ENCODE measurements at places on chromosomes 6 and 20.

GRCh38 chr6:56667336-56667735 is 24.6 kb upstream of the DST start:
- DNase-seq: no peak

GRCh38 chr6:147509891-147510290 is 1.4 kb downstream of the SAMD5 start:
- no peak for DNase-seq

DNA sequence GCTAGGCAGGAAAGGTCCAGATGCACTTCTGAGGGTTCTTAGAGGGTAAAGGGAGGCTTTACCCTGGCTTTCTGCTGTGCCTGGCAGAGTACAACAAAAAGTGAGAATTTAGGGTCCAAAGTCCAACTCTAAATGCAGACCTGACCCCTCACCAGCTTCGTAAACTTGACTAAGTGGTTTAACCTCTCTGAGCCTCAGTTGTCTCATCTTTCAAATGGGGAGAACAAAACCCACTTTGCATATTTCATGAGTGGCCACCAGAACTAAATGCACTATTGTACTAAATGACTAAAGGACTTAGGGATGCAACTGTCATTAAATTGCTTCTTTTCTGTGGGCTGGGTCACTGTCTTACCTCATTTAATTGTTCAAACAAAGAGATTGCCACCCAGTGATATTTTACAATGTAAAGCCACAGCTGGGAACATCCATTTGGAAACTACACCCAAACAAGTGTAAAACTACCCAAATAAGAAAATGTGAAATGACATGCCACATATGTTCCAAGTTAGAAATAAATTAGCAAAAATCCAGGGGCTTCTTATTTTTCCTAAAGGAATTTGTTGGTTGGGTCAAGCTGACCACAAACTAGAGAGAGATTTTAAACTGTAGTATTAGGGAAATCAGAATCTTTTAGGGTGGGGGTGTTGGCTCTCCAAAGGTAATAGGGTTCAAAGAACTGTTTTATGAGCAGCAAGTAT is 48.3 kb upstream of the RIN2 start:
- DNase-seq: no peak

DNA sequence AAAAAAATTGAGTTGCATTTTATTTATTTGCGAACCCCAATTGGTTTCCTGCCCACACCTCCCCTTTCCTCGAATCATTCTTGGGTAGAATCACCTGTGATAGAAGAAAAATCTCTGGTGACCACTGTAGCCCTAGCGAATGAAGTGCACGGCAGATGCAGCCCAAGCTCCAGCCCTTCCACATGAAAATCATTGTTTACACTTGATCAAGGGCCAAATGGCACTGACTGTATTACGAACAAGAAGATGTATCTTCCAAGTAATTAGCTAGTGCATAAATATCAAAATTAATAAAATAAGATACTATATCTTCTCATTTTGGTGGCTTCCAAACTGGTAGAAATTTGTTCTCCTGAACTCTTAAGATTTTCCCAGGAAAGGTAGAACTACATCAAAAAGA is 93.4 kb upstream of the ARID1B start:
- no peak for DNase-seq

DNA sequence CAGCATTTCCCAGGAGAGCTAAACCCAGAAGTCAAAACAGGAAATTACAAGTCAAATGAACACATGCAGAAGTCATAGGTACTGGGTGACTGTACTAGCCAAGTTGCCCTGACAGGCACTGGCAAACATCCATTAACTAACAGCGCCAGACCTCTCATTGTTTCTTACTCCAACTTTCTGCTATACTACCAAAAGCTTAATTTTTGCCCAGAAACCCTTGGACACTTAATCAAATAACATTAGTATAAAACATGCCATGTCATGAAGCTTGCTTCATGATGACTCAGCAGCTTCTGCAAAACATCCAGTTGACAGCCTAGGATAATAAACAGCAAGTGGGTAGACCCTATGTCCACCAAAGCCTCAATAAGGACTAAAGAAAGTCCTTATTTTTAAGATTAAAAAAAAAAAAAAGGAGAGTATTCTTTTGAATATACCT is 3.5 kb downstream of the NUP153 start:
- DNase-seq: peak; percentile 64

DNA sequence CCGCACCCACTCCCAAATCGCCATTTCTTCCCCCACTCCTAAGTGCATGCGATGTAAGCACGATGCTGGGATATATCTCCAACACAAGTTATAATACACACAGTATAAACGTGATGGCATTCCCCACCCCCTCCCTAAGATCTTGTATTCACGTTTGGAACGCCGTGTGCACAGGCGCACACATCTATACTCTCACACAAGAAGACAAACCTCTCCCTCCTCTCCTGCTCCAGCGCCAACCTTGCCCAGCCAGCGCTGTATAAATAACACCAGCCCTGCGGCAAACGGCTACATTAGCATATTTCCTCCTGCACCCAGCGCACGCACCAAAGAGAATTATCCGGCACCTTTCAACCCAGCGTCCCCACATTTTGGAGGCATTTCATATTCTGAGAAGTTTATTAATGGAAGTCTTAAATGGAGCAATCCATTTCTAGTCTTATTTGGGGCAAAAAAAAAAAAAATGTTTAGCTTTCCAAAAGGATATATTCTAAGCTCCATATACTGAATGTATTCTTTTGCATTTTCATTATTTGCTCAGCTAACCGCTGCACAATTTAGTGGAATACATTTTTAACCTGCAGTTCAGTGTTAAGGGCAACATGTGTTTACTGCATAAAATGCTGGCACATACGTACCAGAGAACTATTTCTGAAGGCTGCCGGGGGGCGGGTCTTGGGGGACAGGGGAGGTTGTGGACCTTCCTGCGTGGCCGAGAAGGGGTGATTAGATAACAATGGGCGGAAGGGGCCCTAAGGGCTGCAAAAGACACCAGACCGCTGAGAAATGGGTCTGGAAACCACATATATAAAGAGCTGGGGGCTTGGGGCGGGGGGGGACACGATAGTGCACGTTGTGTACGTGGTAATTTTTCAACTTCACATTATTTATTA is 1.1 kb upstream of the SLC22A23 start:
- no peak for DNase-seq

- DNase-seq: no peak
These were observed 39.2 kb downstream of the CYP24A1 start for GRCh38 chr20:54134445-54135220.

- DNase-seq: no peak
These were observed 54.5 kb downstream of the DZANK1 start for GRCh38 chr20:18412221-18412901.

DNA sequence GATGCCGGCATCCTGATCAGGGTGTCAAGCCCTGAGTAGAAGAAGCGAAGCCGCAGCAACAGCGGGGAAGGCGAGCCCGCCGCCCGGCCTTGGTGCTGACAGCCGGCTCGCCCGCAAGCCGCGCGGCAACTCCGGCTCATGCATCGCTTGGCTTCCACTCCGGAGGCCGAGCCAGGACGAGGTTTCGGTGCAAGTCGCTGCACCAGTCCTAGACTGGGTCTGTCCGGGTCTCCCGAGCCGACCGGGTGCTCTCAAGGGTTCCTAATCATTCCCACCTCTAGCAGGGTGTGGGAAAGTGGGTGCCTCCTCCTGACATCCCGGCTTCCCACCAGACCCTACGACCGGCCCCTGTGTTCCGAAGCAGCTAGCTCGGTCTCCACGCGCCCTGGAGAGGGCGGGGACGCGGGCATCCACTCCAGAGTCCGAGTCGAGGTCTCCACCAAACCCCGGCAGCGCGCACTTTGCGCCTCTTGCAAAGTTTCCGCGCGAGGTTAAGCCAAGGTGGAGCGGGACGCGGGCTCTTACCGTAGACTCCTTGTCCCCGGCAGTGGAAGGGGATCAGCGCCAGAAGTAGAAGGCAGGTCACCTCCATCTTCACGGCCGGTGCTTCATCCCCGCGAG is 1.4 kb downstream of the MDGA1 start:
- peak; percentile 57 for DNase-seq

DNA sequence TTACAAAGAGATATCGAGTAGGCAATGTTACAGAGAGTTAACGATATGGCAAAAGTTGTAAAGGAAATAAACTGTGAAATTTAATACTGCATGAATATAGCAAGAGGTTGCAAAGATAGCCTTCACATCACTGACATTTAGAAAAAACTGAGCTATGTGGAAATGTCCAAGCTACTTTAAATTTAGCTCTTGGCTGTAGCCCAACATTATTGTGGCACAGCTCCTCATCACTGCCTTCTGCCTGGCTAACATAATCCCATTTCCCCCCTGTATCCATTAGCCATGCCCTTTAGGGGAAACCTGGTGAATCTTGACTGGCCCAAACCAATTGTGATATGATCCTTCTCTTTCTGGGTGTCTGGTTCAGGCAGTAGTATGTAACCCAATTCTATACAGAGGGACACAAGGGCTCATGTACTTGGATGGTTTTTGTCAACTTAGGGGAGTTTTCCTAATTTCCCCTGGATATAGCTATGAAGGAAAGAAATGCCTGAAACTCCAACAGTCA is 115.4 kb downstream of the PFDN4 start:
- no peak for DNase-seq

DNA sequence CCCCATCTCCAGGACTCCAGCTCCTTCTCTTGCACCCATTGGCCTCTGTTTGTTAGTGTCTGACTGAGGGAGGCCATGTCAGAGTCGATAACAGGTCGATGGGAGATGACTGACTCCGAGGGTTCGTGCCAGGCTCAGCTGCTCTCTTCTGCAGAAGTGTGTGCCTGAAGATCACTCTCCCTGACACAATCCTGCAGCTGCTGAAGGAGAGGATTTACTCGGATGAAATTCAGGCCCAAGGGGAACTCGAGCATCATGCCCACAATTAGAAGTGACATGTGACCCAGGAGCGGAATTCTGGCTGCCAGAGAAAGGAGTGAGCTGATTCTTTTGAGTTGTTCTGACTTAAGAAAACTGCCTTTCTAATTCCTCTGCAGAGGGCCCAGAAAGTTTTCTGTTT is 318.2 kb downstream of the MAFB start:
- DNase-seq: no peak

- no peak for DNase-seq
These were observed 20.7 kb downstream of the PREX1 start for GRCh38 chr20:48807051-48807450.

GRCh38 chr20:32560989-32561830 is 23.9 kb downstream of the NOL4L start:
- DNase-seq: no peak

GRCh38 chr6:143880412-143880811 is 16.1 kb downstream of the ZC2HC1B start:
- no peak for DNase-seq

- no peak for DNase-seq
These were observed 281.0 kb upstream of the EYS start for GRCh38 chr6:65988006-65988405.

DNA sequence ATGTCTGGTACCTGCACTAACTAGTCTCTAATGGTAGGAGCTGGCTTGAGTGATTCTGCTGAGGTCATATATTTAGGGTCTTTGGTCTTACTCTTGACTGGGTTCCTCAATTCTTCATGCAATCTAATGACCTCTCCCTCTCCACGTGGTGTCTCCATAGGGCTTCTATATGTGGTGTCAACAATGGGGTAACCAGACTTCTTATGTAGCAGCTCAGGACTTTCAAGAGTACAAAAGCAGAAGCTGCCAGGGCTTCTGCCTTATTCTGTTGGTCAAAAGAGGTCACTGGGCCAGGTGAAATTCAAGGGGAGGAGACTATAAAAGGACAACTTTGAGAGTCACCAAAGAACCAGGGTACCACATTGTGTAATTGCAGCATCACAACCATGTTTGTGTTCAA is 54.3 kb downstream of the NUS1 start:
- DNase-seq: no peak

GRCh38 chr6:89073014-89073620 is 7.4 kb upstream of the PNRC1 start:
- DNase-seq: no peak

DNA sequence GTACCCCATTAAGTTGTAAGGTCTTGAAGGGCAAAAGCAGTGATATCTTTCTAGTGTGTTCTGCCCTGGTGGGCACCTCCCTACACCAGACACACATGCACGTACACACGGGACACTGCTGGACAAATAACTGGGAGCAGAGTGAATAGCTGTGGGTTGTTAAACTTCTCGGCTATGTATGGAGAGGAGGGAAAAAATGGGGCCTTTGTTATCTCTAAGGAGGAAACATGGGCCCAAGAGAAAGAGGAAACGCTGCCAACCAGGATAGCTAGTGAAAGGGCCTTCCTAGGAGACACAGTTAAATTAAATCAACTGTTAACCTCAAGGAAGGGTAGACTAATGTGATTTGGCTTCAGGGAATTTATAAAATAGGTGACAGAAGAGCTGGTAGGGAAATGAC is 169.7 kb downstream of the MYLK4 start:
- DNase-seq: no peak

DNA sequence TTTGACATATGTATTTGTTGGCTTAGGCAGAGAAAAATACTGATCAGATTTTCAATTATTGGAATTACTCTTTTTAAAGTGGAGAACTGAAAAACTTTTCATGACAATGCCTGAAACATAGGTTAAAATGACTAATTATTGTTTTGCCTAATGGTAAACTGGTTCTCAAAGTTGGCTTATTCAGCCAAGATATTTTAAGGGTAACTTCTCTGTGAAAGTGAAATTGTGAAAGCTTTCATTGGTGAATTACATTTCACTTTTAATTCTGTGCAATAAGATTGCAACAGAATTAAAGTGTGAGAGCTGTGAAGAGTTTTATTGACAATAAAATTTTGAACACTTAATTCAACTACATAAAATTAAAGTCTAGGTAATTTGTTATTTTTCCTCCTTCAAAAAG is 24.5 kb downstream of the KIAA0408 start:
- DNase-seq: no peak

DNA sequence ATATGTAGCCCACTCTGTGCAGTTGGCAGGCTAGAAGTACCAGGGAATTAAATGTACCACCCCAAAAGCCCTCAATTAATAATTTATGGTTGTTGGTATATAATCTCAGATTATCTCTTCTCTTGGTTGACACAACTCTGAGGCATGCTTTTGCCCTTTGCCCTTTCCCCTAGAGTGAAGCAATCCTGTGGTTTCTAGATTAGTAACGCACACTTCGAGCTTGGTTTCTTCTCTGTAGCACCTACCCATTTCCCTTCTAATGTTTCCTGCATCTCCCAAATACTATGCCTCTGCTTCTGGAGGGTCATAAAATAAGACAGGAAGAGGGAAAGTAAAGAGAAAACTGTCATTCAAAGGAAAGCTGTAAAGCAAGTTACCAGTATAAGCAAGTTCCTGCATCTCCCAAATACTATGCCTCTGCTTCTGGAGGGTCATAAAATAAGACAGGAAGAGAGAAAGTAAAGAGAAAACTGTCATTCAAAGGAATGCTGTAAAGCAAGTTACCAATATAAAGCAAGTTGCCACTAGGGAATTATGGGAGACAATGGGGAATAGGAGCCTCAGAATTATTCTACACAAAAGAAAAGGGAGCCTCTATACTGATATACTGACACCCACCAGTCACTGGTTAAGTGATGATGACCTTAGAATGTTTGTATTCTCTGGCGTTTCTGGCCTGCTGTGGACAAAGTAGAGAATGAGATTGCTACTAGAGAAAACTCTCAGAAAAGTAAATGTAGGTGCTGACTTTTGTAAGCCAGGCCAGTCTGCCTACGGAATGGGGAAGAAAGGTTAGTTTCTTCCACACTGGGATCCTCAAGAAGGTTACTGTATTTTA is 862.6 kb upstream of the MAN1A1 start:
- no peak for DNase-seq

Measured in AG08395 (cell line).